ENCODE measurements at places on chromosomes 3 and 15.

DNA sequence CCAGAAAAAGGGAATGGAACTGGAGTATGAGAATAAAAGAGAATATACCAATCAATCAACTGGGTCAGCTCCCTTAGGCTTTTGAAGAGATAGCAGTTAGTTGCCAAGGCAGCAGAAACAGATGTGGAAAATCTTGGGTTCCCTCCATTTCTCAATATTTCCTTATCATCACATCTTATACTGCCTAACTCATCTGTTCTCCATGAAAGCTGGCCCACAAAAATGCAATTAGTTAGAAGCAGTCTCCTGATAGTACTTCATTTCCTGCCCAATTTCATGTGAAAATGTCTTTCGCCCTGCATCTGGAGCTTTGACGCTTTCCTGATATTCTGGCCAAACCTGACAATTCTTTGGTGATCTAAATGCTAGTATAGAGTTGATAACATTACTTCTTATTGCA is 30.1 kb upstream of the SPTSSB start:
- no peak for DNase-seq

DNA sequence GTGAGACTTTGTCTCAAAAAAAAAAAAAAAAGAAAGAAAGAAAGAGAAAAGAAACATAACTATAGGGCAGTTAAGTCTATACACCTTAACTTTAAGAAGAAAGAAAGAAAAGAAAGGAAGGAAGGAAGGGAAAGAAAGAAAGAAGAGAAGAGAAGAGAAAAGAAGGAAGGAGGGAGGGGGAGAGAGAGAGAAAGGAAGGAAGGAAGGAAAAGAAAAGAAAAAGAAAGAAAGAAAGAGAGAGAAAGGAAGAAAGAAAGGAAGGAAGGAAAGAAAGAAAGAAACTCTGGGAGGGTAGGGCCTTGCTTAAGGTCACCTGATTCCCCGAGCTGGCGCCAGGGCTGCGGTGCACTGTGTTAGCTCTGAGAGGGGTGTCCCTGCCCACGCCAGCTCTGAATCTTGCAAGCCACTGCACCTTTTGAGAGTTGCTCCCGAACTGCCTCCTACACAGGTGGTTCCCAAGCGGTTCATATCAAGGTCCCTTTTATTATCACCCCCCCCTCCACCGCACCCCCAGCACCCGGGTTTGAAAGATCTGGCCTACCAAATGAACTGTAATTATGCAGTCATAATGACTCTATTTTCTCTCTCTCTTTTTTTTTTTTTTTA is 39.2 kb upstream of the VPS8 start:
- DNase-seq = no peak

DNA sequence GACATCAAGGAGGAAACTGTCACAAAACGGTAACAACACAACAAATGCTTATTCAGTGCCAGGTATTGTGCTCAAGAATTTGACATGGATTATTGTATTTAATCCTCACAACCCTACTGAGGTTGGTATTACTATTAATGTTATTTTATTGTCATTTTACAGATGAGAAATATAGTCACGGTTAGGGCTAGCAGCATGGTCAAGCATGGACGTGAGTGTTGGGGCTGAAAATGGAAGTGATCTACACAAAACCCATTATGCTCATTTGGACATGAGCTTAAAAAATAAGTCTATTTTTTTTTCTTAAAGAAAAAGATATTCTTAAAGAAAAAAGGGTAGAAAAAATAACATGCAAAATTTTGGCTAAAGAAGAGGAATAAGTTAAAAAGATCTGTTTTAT is 141.3 kb upstream of the SOX2 start:
- no peak for DNase-seq

DNA sequence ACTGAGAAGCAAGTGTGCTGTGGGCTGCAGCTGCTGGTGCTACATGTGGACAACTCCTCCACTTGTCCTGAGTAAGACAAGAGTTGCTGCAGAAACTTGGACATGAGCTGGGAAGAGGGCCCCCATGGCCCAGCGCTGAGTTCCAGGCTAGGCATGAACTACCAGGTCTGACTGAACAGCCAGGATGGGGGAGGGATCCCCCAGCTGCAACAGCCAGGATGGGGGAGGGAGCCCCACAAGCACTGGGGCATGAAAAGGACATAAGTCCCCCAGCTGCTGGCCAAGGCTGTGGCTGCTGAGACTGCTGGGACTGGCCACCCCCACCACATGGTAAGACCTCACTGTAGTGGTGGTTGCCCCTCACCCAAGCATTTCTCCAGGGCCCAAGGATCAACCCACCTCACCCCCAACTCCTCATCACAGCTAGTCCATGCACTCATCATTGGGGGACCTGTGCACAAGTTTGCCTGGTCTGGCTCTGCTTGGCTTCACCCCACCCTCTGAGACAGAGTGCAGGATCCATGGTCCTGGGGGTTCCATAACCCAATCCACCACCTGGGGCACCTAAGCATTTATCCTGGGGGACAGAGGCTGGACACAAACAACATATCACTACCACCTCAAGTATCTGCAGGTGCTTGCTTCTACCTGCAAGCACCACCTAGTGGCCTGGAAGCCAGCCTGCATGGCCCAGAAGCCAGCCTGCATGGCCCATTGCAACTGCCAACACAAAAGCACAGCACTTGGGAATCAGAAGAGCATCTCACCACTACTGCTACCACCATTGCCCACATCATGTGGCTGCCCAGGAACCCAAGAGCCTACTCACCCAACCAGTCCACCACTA is 84.5 kb upstream of the STT3B start:
- DNase-seq = no peak

- DNase-seq = no peak
Observed at GRCh38 chr3:14988988-14989394, 41.6 kb downstream of the NR2C2 start.

DNA sequence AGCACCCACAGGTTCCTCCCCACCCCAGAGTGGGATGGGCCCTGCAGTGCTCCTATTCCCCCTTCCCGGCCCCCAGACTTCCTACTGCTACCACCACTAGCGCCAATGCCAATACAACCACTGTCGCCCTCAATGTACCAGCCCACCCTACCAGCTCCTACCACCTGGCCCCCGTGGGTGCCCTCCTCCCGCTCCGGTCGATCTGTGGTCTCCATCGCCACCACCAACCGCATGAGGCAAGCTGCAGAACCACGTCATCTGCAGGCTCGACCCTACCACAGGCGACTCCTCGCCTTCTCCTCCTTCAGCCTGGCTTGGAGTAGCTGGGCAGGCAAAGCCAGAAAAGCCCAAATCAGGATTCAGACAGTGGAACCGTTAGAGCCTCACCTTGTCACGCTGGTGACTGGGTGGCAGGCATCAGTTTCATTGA is 179.3 kb downstream of the POTEB3 start:
- DNase-seq = no peak

- no peak for DNase-seq
Observed at GRCh38 chr3:62013951-62014350, 359.4 kb downstream of the FEZF2 start.

DNA sequence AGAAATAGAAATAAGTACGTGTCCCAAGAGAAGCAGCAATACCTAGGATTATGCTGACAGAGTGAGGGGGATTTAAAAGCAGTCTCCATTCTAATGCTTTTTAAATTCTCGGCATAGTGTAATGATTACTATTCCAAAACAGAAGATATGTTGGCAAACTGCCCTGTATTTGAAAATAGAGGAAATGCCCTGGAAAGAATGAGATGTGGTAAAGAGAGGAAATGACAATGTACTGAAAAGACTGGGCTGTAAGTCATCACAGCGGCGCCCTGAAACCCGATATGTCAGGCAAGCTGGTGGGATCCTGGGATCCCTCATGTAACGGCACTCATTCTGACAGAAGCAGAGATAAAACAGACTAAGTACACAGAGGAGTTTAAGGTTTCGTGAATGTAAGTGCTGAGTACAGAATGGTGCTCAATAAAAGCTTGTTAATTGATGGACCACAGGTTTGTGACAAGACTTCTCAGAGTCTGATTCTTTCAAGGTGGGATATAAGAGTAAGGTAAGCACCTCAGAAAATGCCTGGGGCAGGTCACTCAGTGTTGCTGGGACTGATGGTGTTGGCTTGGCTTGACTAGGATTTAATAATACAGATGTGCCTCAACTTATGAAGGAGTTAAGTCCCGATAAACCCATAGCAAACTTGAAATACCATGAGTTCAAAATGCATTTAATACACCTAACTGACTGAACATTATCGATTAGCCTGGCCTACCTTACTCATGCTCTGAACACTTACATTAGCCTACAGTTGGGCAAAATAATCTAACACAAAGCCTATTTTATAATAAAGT is 91.4 kb downstream of the NFKBIZ start:
- no peak for DNase-seq

DNA sequence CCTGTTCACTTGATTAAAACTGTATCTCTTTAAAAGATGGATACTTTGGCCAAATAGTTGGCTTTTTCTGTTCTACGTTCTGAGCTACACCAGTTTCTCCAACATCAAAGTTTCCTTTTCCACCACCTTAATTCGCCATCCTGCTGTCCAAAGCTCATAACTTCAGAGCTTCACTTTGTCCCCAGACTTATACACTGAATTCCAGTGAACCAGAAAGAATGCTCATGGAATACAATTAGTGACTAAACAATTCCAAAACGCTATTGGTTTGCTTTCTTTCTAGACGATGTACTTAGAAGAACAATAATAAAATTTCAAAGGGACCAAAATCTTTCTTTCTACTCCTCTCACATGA is 23.2 kb downstream of the GPR15 start:
- DNase-seq = no peak

Data from NCI-H1417 treated with DMSO at 0.1 percent for 48 hours (cell line).